ENCODE measurements at places on chromosomes 7 and 10.

GRCh38 chr10:30387646-30388243 is 38.7 kb upstream of the MTPAP start:
- DNase-seq = no peak

GRCh38 chr7:91357379-91357778 is 93.1 kb downstream of the FZD1 start:
- no peak for DNase-seq

DNA sequence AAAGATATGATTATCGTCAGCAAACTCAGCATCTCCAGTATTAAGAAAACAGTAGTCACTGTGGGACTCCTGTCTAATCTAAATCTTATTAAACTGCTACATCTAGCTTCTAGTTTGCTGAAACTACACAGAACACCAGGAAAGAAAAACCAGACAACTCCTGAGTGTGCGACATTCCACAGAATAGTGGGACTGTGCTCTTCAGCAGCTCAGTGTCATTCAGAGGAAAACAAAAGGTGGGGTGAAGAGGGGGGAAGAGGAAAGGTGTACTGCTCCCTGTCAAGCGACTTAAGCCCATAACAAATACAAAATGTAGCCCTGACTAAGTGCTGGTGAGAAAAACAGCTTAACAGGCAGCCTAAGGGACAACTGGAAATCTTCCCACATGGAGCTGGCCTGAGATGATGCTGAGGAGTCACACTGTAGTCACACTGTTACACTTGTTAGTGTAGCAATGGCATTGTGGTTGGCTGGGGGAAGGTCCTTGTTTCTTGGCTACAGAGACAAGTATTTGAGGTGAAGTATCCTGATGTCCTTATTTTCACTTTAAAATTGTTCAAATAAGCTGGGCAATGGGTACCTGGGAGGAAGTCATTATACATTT is 135.5 kb downstream of the USP6NL start:
- DNase-seq = no peak

DNA sequence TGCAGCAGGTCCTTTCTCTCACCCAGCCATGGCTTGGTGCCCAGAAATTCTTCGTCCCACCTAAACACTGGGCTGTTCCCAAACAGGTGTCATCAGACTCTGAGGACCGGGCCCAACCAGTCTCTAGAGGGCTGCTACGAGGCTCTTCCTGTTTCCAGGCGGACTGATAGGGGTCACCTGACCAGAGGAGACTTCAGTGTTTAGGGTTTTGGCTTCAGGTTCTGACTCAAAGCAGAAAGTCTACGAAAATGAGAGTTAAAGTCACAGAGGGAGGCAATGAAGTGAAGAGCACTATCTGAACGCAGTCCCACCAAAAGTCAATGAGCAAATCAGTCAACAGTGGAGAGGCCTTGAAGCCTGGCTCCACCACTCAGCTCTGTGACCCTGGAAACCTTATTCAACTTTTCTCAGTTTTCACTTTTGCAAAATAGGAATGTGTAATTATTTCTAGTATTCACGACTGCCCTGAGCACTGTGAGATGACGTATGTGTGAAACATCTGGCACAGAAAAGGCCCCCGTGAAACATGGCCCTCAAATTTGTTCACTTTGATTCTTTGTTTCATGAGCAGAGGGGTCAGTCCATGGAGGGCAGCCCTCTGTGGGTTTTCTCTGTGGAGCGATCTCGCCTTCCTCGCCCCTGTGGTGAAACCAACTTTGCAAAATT is 189.9 kb upstream of the PDE1C start:
- DNase-seq = no peak

DNA sequence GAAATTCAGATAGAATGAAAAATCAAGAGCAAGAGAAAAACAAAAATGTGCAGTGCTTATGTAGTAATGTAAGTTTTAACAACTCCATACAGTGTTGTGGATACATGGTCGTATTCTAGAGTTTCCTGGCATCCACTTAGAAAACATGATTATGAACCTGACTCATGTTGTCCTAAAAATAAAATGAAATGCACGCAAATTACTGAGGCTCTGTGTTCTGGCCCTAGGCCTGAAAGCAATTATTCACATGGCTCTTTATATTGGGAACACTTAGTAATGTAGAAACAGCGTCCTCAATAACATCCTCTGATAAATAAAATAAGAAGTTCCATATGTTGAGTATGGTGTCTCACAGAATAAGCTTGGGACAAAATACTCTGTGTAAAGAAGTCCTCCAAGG is 200.2 kb upstream of the SEMA3E start:
- DNase-seq = no peak

DNA sequence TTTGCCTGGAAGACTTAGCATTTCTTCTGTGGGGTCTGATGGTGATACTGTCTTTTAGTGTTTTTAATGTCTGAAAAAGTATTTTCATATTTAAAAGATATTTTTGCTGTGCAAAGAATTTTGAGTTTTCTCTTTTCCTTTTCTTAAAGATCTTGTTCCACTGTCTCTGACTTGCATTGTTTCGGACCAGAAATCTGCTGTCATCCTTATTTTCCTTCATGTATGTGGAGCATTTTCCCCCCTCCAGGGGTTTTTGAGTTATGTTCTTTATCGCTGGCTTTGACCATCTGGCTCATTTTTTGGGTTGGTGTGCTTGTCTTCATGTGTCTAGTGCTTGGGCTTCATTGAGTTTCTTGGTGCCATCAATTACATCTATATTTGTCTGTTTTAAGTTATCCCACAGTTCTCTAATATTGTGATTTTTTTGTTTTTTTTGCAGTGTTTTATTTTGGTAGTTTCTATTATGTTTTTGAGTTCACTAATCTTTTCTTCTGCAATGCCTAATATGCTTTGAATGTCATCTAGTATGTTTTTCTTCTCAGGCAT is 119.9 kb downstream of the MGMT start:
- no peak for DNase-seq

- DNase-seq = no peak
These were observed 688 bp downstream of the PTN start for GRCh38 chr7:137342828-137343261.

DNA sequence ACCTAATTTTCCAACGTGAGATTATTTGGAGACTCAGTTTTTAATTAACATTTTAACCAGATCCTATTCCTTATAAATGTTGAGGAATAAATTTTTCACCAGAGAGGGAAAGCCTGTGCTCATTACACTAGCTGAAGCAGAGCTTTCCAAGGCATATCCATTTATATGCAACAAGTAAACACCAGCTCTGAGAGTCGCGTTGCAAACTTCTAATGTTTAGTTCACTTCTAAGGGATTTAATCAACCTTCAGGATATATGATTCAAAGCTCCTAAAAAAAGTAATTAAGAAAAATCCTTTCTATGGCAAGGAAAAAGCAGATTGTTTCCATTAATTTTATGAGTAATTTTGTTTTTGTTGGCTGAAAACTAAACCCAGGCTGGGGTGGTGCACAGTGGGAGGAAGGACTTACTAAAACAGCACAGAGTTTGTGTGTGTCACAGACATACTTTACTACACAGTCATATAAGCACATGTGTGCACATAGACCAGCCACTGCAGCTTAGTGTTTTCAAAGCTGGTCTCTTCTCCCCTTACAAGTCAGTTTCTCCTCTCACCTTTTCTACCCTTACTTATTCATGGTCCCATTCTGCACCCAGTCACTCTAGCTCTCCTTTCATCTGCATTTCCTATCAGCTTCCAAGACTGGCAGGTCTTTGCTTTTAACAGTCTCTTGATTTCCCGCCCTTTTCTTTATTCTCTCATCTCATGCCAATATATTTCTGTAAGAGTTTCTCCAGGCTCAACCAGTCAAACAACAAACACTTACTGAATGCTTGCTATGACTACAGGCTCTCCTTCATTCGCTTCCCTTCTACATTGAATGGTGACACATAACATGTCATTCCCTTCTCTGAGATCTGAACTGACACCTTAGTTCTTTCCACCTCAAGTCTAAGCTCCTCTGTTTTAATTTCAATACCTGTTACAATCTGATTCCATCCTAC is 81.1 kb upstream of the FZD1 start:
- DNase-seq = no peak

DNA sequence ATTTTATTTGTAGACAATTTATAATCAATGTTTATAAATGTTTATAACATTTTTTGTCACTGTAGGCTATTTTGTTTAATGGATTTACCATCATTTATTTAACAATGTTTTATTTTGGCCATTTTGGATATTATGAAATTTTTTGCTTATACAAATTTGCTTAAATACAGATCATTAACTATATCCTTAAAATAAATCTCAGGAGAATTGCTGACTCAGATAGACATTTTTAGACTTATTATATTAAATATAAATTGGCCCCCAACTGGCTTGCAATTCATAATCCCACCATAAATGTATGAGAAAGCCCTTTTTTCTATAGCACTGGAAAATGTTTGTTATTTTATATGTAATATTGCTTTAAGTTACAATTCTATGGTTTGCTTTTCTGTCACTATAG is 3.8 kb upstream of the CLRN3 start:
- no peak for DNase-seq

DNA sequence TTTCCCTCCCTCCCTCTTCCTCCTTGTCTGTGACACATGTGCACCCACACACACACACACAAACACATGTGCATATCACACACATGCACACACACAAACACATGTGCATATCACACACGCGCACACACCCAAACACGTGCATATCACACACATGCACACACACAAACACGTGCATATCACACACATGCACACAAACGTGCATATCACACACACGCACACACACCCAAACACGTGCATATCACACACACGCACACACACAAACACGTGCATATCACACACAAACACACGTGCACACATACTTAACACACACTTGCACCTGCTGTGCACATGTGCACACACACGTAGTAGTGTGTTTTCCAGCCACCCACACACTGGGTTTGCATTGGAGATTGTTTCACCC is 29.4 kb upstream of the KNDC1 start:
- DNase-seq = no peak

- DNase-seq = no peak
These were observed 1.9 kb upstream of the TCF7L2 start for GRCh38 chr10:112948196-112948595.

DNA sequence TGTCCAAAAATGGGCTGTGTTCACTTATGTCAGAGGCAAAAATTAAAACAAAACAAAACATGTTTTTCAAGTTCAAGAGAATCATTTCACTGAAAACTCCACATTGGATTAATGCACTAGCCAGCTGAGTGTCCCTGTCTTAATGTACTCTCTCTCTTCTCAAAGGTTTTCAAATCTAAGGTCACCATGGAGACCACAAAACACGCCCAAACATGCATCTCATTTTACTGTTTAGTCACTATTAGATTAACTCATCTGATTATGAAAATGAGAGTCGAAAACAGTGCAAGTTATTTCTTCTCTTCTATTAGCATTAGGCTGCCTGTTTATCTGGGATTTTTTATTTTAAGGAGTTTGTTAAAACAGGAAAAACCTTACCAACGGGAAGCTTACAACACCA is 70.8 kb upstream of the ASAH2 start:
- DNase-seq = no peak

DNA sequence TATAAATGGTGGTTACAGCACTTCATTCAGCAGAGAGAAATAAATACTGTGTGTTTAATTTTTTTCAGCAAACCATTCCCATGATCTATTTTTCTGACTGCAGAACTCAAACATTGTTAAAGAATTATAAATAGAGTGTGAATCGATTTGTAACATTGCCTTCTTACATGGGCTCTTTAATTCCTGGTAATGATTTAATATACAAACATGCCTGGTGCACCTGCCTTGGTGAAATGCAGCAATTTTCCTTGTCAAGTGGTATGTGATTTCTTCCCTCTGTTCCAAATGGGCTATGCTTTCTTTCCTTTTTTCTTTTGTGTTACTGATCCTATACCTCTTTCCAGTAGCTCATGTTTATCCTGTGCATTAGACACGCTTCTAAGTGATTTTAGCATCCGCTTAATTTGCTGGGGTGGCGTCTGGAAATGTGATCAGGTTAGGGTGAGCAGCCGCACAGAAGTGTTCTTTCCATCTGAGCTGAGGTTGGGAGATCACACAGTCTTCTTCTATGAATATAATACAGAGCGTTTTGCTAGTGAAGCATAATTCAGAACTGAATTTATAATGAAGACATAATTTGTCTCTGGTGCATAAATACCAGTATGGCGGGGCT is 94.3 kb upstream of the ITGB1 start:
- DNase-seq = no peak

DNA sequence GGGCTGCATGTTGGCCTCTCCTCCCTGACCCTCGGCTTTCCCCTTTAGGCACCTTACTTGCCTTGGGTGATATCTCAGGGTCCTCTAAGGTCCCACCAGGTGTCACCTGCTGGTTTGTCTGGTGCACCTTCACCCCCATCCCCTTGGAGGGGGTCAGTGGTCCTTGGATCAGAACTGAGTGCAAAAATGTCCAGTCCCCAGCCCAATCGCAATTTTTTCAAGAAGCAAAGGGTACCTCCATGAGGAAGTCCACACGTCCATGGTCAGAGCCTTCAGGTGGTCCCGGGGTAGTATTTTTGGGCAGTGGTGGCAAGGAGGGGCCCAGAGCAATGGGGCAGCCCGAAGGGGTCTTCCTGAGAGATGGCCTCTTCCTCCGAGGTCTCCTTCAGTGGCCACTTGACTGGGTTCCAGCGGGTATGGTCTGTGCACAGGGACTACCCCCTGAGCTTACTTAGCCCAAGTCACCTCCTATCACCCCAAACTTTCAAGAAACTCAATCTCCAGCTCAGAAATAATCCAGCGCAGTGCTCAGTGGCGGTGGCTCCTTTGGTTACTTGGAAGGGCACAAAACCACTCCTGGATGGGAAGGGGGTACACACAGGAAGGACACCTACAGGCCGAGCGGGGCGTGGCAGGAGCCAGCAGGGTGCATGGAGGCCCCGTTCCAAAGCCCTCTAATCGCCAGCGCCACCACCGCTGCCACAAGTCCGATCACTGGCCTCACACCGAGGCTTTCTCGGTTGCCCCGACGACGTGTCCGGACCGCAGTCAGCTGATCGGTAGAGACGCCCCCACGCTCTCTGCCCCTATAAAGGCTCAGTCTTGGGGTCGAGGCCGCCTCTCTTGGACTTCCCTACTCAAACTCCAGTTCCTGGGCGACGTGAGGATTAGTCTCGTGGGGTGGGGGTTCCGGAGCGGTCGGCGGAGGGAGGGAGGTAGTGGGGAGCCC is 4.5 kb downstream of the SAP25 start:
- peak; percentile 73 for DNase-seq

GRCh38 chr7:155345490-155345889 is 47.8 kb downstream of the INSIG1 start:
- DNase-seq = no peak

- no peak for DNase-seq
These were observed 247.3 kb downstream of the ETV1 start for GRCh38 chr7:13742126-13742525.

DNA sequence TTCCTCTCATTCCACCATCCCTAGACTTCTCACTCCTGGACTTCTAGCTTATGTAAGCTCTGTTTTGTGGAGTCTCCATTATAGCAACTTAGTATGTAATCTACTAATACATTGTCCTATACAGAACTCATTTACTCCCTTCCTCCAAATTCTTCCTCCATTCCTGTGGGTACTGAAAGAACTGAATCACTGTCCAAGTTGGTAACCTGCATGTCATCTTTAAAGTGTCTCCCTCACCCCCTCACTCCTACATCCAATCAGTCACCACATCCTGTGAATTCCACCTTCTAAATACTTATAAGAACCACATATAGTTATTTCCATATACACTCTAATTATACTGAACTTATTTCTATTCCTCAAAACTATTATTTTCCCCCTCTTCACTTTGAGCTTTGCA is 20.3 kb downstream of the AASS start:
- no peak for DNase-seq
